Lung microvascular endothelial cell (primary cell): ENCODE measurements at places on chromosomes 5 and 9.

- peak; percentile 48 for DNase-seq
Measured at GRCh38 chr5:115549154-115549553, 4.6 kb upstream of the FEM1C start.

- no peak for DNase-seq
Measured at GRCh38 chr5:74460694-74461093, 179.8 kb downstream of the ENC1 start.

DNA sequence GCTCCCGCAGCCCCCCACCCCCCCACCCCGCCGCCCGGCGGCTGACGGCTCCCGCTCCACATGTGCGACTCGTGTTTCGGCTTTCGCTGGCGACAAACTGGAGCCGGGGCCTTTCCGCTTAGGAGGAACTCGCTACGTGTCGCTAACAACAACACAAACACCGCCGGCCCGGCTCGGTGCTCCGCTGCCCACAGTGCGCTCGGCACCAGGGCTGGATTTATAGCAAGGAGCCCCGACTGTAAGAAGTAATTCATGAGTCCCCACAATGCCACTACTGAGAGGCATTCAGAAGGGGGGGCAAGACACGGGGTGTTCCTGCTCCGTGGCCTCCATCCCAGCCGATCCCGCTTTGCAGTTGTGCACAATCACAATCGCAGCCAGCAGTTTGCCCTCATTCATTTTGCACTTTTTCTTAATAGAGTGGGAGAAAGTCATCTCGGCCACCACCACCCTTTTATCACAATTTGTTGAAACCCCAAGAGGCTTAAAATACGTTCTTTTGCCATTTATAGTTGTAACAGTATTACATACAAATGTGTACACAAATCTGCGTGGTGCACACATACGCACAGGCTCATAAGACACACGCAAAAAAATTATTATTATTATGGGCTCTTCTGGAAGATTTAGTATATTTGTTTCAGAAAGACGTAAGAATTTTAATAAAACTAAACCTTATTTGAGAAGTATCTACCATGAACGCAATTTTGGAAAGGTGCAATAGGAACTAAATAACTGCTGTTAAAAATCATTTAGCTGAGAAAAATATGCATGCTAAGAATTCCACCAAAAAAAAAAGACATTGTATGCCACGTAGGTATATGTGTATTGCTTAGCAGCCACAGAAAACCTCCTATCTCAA lies 48.1 kb downstream of the EBF1 start:
- DNase-seq: peak; percentile 85

DNA sequence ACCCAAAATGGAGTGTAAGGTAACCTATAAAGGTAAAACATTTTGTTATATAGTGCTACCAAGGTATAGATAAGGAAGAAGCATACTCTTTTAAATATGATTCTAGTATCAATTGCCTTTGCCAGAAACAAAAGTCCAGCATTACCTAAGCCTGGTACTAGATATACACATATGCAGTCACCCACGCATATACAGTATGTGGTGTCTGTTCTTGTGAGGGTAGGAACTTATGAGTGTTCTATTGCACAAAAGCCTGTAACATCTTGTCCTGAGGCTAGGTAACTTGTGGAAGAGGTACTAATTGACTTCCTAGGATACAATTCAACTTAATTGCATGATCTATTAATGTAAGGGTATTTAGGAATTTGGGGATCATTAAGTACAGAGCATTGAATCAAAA lies 31.3 kb upstream of the IFNE start:
- no peak for DNase-seq

- DNase-seq: no peak
Measured at GRCh38 chr5:140000332-140000731, 42.8 kb downstream of the NRG2 start.

DNA sequence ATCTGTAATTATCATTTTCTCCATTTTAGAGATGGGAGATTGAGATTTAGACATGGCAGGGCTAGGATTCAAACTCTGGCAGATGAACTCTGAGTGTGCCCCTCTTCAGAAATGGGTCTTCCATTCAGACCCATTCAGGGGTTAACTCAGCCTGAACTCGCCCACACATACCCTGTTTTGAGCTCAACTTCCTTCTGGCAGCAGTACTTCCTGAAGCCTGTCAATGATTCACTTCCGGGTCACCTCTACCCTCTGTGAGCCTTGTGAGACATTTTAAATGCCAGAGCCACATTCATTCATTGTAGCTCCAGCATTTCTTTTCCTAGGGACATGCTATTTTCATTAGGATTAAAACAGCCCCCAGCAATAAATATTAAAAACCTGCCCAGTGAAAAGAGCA lies 209.3 kb upstream of the SLC24A2 start:
- DNase-seq: peak; percentile 22

DNA sequence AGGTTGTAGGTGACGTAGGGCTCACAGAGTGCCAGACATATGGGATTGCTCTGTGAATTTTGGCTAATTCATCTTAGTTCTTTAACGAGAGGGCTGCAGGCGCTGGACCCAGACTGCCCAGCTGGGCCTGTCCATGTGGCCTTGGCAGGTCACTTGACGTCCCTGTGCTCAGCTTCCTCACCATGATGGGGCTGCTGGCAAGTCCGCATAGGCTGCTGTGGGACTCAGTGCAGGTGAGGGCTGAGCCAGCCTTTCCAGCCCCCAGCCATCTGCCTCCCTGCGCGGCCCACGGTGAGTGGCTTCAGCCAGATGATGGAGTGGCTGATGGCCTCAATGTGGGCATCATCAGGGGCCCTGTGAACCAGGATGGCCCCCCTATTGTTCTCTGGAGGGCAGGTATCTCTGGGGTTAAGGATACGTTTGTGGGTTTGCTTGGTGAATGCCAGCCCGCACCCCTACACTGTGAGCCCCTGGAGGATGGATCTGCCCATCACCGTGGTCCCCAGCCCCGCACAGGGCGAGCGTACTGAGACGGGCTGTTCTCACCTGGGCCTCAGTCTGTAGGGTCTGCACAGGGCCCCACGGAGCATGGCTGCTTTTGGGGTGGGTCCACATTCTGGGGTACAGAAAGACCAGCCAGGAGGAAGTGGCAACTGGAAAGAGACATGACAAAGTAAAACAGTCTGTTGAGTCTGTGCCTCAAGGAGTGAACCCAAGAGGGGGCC lies 3.7 kb downstream of the CARD19 start:
- no peak for DNase-seq

GRCh38 chr5:179802207-179802883 lies 4.3 kb downstream of the MGAT4B start:
- DNase-seq: no peak

GRCh38 chr5:133825631-133826289 lies 142.7 kb downstream of the C5orf15 start:
- DNase-seq: no peak

DNA sequence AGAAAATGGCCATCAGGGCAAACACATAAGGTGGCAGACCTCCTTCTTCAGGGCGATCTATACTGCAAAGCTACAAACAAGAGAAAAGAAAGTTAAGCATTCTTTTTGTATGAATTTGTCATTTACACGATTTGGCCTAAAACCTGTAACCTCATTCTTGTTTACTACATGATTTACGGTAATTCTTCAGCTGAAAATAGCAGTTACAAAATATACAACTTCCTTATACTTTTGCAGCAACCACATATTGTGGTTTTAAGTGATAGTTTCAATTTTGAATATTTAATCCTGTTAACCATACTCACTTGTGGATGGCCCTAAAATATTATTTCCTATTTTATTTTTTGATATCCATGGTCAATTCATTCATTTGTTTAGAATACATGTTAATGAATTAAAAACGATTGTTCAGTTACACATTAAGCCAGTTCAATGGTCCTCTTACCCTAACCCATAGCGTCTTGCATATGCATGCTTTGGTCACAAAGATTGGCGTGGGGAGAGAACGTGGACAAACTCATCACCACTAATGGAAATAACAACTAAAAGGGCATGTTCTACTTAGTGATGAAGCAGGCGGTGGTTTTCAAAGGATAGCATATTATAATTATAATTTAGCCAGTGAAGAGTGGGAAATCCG lies 16.6 kb downstream of the TUT7 start:
- no peak for DNase-seq

GRCh38 chr5:50325237-50325832 lies 115.8 kb downstream of the EMB start:
- DNase-seq: peak; percentile 29
